Right lobe of liver (tissue), 6 donors: ENCODE measurements at places on chromosomes 13 and 19. TPM values are rescaled to one million over a fixed set of nuclear protein-coding genes. Genes with fewer than 3 reads are reported as not detected.

The FCGBP gene
- total RNA-seq: 3.8 TPM

DNA sequence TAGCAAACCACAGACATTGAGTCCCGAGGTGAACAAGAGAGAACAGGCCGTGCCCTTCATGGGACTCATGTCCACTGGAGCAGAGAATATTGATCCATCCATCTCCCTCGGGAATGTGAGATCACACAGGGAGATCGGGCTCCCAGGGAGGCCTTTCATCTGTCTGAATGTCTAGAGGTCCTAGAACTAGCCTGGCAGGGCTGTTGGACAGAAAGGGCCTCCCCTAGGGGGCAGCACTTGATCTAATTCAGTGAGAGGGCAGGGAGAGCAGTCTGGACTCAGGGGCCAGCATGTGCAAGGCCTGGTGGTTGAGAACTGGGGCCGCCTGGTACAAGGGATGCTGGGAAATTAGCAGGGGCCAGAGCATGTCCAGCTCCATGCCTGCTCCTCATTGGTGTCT, 4.3 kb downstream of the RUVBL2 start:
- no peaks in the 10 kb centered on the region for H3K27me3 ChIP-seq
- DNase-seq: peak; percentile 52
- H3K4me3 ChIP-seq: no peak overlapping the region
- no peaks in the 10 kb centered on the region for H3K4me1 ChIP-seq
- no peaks in the 10 kb centered on the region for H3K36me3 ChIP-seq
- no peak overlapping the region for H3K27ac ChIP-seq

DNA sequence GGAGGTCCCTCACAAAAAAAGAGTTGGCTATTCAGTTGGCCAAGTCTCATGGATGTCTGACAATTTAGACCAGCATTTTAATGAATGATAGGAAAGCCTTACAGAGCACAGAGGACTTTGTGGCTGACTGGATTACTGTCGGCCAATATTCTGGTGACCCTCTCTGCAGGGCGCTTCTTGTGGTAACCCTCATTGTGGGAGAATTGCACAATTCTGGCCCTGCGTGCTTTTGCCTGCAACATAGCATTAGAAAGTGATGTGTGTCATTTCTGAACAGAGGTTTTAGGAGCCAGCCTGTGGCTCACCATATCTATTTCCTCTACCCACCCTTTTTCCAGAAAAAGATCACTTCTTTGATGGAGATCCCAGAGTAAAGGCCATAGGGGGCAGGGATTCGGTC, 71.4 kb downstream of the EFNB2 start:
- no peaks in the 10 kb centered on the region for H3K36me3 ChIP-seq
- H3K4me1 ChIP-seq: no peaks in the 10 kb centered on the region
- no peak overlapping the region for H3K27ac ChIP-seq
- no peak overlapping the region for H3K4me3 ChIP-seq
- no peak for DNase-seq

- H3K27me3 ChIP-seq: no peaks in the 10 kb centered on the region
- no peak overlapping the region for H3K27ac ChIP-seq
- H3K4me1 ChIP-seq: no peaks in the 10 kb centered on the region
Measured at GRCh38 chr13:42832341-42833096, 51.1 kb downstream of the FAM216B start.

DNA sequence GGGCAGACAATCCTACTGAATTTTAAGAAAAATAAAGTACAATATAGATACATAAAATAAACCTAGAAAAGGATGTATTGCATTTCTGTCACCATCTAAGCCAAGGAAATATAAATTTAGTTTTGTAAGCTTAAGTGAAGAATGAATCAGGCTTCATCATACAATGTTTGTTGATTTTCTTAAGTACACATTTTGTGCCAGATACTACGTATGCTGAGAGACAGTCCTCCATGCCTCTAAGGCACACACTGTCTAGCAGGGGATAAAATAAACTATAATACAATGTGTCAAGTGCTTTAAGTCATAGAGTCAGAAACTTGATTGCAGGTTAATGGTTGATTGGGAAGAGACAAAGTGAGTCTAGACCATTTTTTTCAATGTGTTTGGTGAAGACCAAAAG, 465.7 kb downstream of the TBC1D4 start:
- no peak overlapping the region for H3K4me3 ChIP-seq
- H3K27me3 ChIP-seq: no peaks in the 10 kb centered on the region
- H3K4me1 ChIP-seq: no peaks in the 10 kb centered on the region
- H3K36me3 ChIP-seq: no peaks in the 10 kb centered on the region

The CBY2 gene
- total RNA-seq: not detected
